ENCODE measurements at places on chromosomes 4 and X.
A peak's percentile ranks its signal among the peaks of the same experiment; 100 is the strongest.

- DNase-seq = no peak
These were observed 398.1 kb upstream of the RPS6KA3 start for GRCh38 chrX:20664774-20665173.

- no peak for DNase-seq
These were observed 1.8 kb upstream of the GPC3 start for GRCh38 chrX:133987188-133987587.

DNA sequence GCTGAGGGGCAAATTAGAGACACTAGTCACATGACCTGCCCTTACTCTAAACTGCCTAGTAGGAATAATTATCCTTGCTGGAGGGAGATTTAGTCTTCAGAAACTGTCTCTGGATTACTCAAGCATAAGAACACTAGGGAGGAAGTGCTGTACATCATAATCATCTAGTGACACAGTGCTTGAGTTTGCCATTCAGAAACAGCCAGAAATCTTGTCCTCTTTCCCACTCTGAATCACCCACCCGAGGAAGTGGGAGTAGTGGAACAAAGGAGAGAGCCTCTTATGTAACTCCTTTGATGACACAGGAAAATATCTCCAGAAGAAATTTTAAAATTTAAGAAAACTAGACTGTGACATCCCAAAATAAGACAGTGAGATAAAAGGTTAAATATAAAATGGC lies 69.3 kb upstream of the PCDH19 start:
- DNase-seq = no peak

- DNase-seq = no peak
These were observed 11.0 kb upstream of the VSIG1 start for GRCh38 chrX:108033890-108034289.

DNA sequence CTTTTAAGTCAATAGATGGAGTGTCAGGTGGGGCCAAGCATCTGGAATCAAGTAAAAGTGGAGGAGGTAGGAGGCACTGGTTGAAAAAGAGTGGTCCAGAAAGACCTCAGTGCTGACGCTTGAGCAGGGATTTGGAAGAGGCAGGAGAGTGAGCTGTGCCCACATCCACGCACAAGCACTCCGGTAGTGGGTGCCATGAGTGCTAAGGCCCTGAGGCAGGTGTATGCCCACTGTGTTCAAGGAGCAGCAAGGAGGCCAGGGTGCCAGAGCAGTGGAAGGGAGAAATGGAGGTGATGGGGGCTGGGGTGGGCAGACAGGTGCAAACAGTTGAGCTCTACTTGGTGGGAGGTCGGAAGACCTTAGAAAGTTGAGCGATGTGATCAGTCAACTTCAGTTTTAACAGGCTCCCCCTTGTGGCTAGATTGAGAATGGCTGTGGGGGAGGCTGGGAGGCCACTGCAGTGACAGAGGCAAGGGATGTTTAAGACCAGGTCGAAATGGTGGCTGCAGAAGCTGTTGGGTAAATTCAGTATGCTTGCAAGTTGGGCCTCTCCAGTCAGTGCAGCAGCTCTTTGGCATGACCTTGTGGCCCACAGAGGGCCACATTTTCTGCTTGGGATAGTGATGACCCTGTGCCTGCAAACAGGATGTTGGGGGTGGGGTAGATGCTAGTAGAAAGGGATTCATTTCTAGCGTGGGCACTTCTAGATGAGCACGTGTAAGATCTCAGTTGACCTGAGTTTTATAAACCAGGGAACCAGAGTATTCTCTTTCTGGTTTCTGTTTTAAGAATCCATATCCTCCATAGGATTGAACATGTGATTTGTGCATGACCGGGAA lies 12.7 kb downstream of the TKTL1 start:
- DNase-seq = peak; percentile 64

DNA sequence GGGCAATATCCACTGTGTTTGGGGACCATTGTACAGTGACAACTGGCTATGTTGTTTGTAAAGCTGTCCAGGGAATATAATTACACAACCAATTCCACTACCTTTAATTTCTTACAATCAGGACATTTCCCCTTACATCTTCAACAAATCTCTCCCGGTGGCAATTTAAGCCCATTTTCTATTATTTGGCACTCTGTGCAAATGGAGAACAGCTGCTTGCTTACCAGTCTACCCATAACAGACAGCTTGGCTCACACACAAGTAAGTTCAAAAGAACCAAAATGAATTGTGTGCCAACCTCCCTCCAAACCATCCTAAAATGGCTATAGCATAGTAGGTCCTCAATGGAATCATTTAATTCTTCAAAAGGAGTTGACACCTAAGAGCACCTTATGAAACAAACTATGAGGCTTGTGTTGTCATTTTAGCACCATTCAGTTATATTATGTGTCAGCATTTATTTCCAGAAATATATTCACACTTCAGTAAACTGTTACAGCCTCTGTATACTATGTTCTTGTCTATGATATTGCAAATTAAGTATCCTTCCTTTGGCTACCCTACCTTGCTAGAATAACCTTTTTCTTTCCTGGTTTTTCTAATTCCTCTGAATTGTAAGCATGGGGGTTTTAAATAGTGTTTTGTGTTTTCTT lies 18.4 kb downstream of the GABRA4 start:
- DNase-seq = no peak

DNA sequence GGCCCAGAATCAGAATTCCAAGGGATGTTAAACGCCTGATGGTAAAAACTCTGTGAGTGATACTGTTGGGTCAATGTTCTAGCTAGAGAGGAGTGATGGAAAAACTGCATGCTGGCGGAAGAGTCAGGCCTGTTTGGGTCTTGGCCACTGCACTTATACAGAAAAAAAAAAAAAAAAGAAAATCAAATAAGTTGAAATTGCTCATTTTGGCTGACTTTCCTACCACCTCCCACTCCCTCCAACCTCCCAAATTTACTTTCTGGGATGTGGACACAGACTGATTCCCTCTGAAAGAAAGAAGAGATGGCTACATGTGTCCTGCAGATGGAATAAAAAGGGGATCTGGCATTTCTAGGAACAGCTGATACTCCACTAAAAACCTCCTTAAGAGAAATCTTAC lies 234.1 kb upstream of the GIMD1 start:
- no peak for DNase-seq

- peak; percentile 32 for DNase-seq
These were observed 608 bp downstream of the TAF1 start for GRCh38 chrX:71366674-71367256.

GRCh38 chrX:53716328-53717088 lies 30.0 kb upstream of the HUWE1 start:
- DNase-seq = no peak

GRCh38 chrX:114800719-114801118 lies 216.7 kb downstream of the IL13RA2 start:
- DNase-seq = no peak

GRCh38 chr4:24801136-24801855 lies 5.9 kb downstream of the SOD3 start:
- no peak for DNase-seq

DNA sequence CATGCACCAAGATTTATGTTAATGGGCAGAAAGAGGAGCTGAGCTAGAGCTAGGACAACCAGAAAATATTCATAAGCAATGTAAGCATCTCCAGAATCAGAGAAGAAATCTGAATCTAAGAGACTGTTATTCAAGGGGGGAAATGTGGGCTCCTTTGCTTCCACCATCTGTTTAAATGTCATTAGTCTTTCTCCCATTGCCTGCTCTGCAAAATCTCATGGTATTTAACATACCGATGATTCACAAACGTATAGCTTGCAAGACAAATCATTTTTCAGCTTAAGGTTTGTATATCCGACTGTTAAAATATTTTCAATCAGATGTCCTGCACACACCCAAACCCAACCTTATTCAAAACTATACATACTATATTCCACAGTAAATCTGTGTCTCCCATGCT lies 133.4 kb upstream of the TACR3 start:
- DNase-seq = no peak

DNA sequence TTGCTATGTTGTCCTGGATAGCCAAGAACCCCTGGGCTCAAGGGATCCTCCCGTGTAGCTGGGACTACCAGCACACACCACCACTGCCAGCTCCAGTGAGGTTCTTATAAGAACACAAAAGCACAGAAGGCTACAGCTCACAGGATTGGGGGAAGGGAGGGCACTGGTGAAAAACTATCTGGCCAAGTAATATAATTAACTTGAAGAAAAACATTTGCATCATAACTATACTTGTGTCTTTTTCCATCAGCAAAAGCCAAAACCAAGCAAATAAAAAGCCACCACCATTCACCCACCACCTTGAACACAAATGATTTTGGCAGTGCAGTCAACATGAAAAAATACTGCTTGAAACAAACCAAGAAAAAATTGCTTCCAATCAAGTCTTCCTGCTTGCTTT lies 188.2 kb downstream of the MAML3 start:
- DNase-seq = no peak

DNA sequence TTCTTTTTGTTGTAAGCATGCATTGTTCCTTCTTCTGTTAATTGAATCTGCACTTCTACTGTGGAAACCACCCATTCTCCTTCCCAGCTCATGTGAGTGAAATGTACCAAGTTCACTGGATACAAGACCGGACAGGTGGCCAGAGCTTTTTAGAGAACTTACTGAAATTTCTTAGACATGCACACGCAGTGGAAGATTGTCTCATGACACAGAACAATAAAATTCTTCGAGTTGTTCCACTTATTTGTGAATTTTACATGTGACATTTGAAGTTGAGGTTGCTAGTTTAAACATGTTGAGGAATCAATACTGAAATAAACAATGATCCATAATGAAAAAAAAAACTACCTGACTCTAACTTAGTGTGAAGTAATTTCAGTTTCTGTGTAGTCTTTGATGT lies 568.0 kb downstream of the TECRL start:
- DNase-seq = no peak

- no peak for DNase-seq
These were observed 1913.7 kb downstream of the STIM2 start for GRCh38 chr4:28774344-28774743.

- no peak for DNase-seq
These were observed 141.7 kb upstream of the RAI2 start for GRCh38 chrX:18002791-18003190.

DNA sequence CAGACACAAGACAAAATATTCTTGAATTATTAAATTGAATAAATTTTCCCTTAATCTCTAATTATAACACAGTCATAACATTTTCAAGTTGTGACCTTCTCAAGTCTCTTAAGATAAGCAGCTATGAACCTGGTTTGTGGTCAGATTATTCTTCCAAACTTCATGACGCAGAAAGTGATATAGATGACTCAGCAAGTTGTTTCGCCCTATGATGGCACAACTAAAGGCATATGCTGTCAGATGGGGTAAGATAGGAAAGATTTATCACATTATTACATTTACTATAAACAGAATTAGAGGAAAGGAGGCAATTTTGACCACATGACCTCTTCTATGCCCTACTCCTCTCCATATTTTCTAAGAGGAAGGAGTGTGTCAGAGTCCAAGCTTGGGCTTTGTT lies 4.6 kb upstream of the DCAF12L2 start:
- DNase-seq = no peak

DNA sequence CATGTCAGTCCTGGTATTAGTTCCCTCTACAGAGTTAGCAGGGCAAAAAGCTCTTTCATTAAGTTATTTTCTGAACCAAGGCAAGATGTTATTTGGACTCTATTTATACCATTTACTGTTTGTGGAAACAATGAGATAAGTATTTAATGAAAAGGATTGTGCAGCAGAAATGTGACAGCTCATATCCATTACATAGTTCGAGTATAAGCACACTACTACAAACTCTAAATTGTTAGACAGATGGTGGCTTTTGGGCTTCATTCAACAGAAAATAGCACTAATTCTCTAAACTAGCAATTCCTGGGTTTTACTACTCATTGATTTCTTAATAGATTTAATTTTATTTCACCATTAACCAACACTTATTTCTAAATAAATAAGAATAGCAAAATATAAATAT lies 95.2 kb upstream of the ANK2 start:
- DNase-seq = no peak

GRCh38 chr4:56799161-56799759 lies 22.2 kb downstream of the SPINK2 start:
- no peak for DNase-seq

DNA sequence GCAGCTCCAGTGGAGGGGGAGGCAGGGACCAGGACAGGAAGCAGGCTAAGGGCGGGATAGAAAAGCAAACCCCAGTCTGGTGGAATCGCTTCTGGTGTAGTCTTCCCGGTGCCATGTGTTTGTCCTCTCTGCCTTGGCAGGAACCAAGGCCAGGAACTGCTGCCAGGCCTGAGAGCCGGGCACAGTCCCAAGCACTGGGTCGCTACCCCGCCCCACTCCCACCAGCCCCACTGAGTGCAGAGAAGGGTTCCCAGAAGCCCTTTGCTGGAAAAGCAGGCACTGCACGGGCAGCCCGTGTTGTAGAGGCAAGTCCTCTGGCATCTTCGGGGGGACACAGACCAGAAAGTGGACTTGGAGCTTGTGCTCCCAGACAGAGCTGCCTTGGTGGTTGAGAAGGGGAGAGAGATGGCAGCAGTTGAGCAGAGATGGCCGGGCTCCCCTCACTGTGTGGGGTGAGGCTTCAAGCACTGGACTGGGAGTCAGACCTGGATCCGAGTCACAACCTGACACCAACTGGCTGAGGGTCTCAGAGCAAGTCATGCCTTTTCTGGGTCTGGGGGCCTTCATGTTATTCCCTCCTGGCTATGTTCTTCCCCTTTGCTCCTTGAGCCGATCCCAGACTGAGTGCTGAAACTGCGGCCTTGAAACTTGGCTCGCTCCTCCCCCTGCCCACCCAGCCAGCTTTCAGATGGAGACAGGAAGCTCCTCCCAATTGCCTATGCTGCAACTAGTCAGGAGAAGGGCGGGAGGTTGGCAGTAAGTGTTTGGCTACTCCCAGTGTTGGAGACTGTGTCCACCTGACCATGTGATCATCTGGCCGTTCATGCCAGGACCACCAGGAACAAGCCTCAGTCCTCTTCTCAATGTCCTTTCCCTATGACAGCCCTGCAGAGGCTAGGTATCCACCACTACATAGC lies 59.7 kb upstream of the MTM1 start:
- DNase-seq = no peak

DNA sequence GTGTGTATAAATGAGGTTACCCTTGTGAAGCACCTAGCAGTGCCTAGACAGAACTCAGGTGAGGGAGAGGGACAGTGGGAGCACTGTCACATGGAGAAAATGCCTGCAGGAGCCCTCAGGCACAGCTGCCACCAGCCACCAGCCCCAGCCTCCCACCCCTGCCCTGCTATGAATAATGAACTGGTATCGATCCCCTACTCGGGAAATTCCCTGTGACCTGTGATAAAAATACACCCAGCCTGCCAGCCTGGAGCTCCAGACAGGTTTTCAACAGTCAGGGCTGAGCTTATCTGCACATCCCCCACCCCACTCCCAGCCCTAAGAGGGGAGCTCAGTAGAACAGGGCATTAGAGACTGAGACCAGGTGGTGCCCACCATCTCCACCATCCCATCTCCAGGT lies 159.6 kb upstream of the PJA1 start:
- peak; percentile 7 for DNase-seq

DNA sequence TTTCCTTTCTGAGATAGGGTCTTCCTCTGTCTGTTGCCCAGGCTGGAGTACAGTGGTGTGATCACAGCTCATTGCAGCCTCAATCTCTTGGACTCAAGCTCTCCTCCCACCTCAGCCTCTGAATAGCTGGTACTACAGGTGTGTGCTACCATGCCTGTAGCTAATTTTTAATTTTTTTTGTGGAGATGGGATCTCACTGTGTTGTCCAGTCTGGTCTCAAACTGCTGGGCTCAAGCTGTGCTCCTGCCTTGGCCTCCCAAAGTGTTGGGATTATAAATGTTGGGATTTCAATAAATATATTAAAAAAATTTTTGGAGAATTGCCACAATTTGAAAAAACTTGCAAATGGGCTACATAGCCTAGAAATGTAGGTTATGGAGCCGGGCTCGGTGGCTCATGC lies 18.5 kb downstream of the RAPGEF2 start:
- no peak for DNase-seq
